AG04450 (cell line): ENCODE measurements at places on chromosomes 4 and X.
A peak's percentile ranks its signal among the peaks of the same experiment; 100 is the strongest.

GRCh38 chr4:92600638-92601037 lies 296.9 kb downstream of the GRID2 start:
- no peak for DNase-seq

GRCh38 chr4:74969507-74970474 lies 36.9 kb downstream of the PARM1 start:
- no peak for DNase-seq

DNA sequence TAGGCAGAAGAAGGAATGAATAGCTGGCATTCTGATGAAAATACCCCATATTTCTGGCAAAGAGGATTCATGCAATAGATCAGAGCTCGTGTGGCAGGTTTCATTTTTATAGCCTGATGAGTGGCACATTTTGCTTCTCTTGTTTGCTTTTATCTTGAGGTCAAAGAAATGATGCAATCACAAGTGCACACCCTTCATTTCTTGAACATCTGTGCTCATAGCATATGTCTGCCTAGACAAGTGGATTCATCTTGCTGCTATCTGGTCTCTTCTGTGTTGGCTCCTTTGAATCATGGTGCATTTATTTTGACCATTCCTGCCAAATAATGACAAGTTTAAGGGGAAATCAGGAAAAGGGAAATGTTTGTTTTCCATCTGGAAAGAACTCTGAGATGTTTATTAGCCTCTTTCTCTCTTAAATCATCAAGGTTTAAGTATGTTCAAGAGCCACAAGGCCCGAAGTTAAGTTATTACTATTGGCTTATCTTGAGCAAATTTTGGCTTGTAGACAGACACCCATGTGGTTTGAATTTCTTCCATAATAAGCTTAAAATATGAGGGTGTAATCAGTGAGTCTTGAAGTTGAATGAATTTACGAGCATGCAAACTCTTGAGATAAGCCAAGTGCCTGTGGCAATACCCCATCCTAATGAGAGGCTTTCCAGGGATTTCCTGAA lies 59.3 kb upstream of the HS3ST1 start:
- no peak for DNase-seq

GRCh38 chr4:4386296-4386735 lies 586 bp upstream of the NSG1 start:
- no peak for DNase-seq

GRCh38 chr4:176834531-176834930 lies 41.8 kb upstream of the VEGFC start:
- no peak for DNase-seq

DNA sequence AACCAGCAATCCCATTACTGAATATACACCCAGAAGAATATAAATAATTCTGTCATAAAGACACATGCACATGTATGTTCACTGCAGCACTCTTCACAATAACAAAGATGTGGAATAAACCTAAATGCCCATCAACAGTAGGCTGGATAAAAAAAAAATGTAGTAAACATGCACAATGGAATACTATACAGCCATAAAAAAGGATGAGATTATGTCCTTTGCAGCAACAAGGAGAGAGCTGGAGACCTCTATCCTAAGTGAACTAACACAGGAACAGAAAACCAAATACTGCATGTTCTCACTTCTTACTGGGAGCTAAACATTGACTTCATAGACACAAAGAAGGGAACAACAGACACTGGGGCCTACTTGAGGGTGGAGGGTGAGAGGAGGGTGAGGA lies 2067.7 kb downstream of the ARAP2 start:
- no peak for DNase-seq

- no peak for DNase-seq
Measured at GRCh38 chrX:144840616-144841015, 406.7 kb upstream of the SPANXN1 start.

GRCh38 chrX:46461660-46462191 lies 83.5 kb downstream of the ZNF674 start:
- DNase-seq, result no peak

DNA sequence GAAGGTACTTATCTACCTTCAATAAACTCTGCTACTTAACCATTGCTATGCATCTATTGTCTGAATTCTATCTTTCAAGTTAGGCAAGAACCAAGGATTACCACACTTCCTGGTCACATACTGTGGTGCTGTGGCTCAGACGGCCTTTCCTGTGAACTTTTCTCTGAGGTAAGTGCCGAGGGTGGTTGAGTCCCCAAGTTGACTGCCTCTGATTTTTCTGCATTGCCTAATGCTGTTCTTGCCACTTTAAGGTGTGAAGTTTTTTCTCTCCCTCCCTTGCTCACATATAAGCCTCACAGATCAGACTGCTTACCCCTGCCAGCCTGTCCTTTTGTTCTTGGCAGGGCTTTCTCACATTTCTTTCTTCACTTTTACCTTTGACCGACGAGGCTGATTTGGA lies 348.0 kb upstream of the POU3F4 start:
- DNase-seq, result no peak

DNA sequence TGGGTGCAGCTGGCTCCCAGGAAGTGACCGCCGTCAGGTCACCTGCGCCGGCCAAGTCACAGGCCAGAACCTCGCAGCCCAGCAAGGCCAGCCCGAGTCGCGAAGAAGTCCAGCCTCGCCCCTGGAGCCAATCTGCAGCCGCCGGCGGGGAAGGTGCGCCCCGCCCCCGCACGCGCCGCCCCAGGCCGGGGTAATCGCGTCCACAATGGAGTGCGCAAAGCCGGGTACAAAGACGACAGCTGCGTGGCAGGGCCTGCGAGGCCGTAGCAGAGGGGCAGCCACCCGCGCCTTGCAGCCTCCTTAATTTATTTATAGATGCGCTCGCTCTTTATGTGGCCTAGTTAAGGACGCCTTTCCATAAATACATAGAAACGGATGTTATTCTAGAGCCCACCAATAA lies 139.4 kb upstream of the CPEB2 start:
- no peak for DNase-seq

- DNase-seq, result peak; percentile 8
Measured at GRCh38 chr4:175536852-175537453, 275.1 kb downstream of the GPM6A start.

GRCh38 chr4:127012549-127012948 lies 620.2 kb upstream of the INTU start:
- DNase-seq, result no peak

DNA sequence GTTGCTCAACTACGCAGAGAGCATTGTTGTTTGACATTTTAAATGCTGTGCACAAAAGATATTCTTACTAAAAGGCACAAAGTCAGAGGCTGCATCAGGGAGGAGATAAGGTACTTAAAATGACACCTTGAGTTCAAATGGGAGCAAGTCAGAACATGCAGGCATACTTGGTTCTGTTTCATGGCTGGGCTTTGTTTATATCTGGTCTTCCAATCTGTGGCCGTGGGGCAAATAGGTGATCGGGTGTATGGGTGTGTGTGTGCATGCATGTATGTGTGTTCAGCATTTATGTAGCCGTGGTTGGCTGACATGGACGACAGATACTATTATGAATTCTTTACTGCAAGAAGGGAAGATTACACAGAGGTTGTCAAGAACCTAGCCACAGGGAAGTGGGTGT lies 106.1 kb downstream of the RASL11B start:
- DNase-seq, result no peak

DNA sequence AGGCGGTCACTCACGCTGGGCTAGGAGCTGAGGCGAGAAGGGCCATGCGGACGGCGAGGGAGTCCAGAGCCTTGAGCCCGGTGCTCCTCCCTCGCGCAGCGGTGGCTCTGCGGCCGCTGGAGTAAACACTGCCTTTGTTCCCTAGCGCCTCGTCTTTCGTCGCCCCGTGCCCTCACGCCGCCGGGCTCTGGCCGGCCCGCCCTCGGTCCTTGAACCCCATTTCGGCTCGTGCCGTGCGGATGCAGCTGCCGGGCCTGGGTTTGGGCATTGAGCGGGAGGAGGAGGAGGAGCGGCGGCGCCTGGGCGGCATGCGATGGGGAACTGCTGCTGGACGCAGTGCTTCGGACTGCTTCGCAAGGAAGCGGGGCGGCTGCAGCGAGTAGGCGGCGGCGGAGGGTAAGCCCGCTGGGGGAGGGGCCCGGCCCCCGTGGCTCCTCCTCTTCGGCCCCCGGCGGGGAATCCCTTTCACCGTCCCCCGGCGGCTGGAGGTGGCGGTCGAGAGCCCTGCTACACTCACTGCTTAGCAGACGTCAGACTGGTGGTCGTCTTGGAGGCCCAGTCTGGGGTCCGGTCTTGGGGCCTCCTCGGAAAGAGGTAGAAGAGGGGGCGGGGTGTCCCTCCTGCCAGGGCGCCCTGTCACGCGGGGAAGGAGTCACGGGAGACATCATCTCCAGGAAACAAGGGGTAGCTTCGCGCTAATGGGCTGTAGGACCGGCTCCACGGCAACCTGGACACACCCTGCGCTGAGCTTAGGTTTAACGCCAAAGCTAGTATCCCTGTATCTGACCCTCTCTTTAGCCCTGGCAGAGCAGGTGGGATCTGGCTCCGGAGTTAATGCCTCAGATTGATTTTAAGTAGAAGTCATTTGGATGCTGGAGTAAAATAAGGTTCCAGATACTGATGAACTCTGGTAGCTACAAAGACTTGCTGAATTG lies at the start of gene AP1AR:
Gene AP1AR (plus strand): TSS at position 9 of the 935 bp plus-strand sequence. CDS start 305 bp downstream, at position 314.
- no peak for DNase-seq

DNA sequence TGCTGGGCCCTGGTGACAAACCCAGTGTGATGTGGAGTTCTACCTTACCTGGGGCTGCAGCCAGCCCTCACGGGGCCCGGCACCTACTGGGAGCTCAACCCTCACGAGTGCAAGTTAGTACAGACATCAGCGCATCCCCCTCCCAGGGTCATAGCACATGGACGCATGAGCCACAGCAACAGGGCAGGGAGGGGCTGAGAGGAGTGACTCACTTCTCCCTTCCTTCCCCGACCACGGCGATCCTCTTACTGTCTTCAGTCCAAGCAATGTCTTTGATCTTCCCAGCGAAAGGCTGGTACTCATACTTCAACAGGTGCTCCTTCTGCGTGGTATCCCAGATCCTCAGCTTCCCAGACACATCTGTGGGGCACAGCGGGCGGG lies 17.8 kb downstream of the WDR1 start:
- no peak for DNase-seq

DNA sequence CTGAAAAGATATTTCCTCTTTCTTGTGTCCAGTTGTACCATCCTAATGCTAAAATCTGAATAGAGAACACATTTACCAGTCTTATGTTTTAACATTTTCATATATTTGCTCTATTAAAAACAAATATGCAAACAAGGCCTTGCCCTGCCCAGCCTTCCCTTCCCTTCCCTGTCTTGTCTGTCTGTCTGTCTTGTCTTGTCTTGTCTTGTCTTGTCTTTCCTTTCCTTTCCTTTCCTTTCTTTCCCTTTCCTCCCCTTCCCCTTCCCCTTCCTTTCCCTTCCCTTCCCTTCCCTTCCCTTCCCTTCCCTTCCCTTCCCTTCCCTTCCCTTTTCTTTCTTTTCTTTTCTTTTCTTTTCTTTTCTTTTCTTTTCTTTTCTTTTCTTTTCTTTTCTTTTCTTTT lies 1103.5 kb downstream of the STIM2 start:
- DNase-seq, result no peak

DNA sequence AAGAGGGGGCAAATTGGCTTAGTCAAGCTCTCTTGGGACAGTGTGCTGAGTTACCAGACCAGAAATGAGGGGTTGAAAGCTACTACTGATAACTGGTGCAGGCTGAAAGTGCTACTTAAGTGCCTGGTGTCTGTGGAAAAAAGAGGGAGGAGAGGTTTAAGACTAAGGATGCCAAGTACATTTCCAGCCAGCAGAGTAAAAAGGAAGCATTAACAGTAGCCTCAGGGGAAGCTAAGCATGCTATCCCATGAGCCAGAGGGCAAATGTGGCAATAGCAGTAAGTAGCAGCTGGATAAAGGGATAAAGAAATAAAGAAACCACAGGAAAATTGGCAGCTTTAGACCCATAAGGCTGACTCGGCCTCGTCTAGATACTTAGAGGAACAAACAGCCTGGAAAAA lies 196.3 kb upstream of the MAB21L2 start:
- peak; percentile 73 for DNase-seq

DNA sequence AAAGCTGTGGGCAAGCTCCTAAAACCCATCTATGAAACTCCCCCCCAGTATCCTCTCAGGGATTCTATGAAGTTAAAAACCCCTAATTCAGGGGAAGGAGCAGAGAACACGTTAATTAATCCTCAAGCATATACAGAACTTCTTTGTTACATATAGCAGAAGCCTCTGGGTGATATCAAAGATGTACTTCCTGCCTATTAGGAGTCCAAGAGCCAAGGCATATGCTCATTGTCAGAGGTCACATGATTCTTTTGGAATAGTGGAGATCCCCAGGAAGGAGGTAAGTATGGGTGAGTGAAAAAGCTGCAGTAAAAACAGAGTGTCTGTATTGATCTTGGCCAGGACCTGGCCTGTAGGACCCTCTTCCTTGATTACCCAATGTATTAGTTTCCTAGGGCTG lies 2.9 kb upstream of the SPARCL1 start:
- no peak for DNase-seq
